Natural killer cell (primary cell): ENCODE measurements at places on chromosomes 1 and 21.

DNA sequence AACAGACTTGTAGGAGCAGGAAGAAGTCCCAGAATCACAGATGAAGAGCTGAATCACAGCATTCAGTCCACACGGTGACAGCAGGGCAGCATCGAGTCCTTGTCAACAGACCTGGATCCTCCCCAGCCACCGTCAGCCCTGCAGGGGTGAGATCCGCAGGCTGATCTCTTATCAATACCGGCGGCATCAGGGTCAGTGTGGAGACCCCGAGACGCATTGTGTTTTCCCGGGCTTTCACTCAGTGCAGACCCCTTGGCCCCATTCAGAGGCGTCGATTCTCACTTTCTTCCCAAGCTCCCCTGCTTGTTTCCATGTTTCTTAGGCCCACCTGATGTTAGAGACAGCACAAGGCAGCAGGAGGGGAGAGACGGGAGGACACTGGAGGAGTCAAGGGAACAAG, 609.6 kb downstream of the PTPRU start:
- no peak for DNase-seq

GRCh38 chr1:25654109-25654660, 37.6 kb downstream of the MAN1C1 start:
- DNase-seq = no peak

DNA sequence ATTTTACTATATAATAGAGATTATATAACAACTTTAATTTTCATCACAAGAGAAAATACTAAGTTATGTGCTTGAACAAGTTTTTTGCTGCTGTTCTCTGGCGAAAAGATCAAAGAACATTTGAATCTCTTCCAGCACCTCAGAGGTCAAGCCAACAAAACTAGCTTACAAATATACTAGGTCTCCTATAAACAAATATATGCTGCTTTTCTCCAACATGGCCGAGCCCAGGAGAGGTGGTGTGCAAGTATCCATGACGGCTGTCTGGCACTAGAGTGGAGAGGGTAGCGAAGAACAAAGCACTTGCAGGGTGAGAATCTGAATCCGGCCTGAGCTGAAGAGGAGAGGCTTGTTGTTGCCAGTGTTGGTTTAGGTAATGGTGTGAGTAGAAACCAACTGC, 7.5 kb upstream of the FMO3 start:
- no peak for DNase-seq

GRCh38 chr1:84271441-84272151, 29.9 kb upstream of the SAMD13 start:
- DNase-seq = no peak

DNA sequence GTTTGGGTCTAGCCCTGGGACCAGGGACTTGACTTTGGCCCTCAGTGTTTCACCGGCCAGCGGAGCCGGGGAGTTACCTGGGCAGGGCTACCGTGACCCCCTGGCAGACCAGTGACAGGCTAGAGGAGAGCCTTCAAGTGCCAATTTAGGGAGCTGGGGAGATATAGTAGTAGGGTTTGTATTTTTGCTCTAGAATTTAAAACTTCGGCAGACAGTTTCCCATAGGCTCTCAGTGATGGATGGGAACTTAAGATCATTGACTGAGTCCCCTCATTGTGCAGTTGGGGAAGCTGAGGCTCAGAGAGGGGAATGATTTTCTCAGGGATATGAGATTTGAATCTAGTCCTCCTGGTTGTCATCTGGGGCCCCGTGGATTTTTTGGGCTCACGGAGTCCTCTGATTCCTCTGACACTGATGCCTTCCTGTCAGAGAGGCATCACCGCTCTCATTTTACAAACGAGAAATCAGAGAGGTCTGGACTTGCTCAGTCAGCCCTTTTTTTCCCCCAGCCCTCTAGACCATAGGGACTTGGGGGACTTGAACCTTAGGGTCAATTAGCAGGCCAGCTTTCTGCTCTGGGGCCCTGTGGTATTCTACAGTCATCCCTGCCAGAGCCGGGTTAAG, 58.3 kb upstream of the ACOT11 start:
- no peak for DNase-seq

DNA sequence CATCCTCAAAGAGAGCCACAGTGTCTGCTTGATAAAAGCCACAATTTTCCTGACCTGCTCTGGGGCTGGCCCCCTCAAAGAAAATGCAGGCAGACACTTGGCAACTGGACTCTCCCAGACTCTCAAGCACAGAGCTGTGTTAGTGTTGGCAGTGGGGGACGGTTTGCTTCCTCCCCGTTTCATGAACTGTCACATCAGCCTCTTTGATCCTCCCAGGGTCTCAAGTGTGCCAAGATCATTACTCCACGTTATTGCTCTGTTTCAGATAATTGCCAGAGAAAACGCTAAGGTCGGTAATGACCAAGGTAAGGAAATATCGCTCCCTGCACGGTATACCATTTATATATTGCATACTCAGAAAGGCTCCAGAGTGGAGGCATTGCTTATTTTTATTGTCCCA, 138.8 kb downstream of the NTMT2 start:
- DNase-seq = no peak

GRCh38 chr1:198175423-198176170, 18.8 kb downstream of the NEK7 start:
- no peak for DNase-seq
